ENCODE measurements at places on chromosomes 5 and 9.

DNA sequence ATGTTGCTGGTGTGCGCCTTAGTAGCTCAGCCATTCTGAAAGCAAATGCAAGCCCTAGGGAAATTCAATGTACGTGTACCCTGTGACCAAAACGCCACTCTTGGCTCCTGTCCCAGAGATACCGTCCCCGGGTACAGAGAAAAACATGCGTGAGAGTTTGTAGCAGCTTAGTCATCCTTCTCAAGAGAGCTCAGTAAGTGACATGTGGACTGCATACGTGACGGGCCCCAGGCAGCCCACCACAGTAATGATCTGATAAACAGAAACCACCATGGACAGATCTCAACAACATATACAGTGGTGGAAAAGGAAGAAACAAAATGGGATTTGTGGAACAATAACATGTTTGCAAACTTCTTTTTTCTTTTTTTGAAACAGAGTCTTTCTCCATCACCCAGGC is 45.1 kb downstream of the S1PR3 start:
- no peak for DNase-seq

GRCh38 chr9:17236147-17236546 is 101.3 kb downstream of the CNTLN start:
- no peak for DNase-seq

DNA sequence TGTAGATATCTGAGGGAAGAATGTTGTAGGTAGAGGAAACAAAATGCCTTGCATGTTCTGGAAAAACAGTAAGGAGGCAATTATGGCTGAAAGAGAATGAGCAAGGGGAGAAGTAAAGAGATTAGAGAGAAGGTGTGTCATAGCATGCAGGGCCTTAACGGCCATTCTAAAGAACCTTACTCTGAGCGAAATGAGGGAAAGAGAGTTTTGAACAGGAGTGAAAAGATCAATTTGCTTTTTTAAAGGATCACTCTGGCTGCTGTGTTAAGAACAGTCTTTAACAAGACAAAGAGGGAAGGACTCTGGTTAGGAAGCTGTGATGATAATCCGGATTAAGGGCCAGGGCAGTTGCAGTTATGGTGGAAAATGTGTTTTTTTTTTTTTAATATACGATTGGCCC is 22.6 kb downstream of the PTBP3 start:
- DNase-seq = no peak

DNA sequence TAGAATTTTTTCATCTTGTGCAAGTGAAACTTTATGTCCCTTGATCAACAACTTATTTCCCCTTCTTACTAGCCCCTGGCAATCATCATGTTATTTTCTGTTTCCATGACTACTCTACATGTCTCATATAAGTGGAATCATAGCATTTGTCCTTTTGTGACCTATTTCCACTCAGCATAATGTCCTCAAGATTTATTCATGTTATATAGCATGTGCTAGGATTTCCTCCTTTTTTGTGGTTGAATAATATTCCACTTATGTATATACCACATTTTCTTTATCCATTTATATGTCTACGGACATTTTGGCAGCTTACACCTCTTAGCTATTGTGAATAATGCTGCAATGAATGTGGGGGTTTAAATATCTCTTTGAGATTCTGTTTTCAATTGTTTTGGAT is 21.0 kb downstream of the FSD1L start:
- DNase-seq = no peak

DNA sequence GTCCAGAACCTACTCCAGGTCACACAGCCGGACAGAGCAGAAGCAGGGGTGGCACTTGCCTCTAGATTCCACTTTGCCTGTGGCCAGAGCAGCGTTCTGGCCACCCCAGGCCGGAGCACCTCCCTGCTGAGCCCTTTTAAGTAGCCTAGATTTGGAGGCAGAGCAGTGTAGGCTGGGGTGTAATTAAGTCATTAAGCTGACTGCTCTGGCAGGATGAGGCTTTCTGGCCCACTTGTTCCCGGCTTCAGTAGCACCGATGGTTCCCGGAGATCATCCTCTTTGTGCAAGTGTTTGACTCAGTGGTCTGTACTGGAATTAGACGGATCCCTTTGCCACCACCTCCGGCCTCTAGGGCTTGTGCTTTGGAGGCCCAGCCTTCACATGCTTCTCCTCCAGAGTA is 281.9 kb upstream of the ANKRD55 start:
- no peak for DNase-seq

All from M059J (cell line).